NCI-H1436 treated with DMSO at 0.1 percent for 48 hours (cell line): ENCODE measurements at places on chromosomes 5 and 9.
A peak's percentile ranks its signal among the peaks of the same experiment; 100 is the strongest.

- DNase-seq: no peak
These were observed 2.5 kb downstream of the ARHGAP26 start for GRCh38 chr5:142772446-142773293.

DNA sequence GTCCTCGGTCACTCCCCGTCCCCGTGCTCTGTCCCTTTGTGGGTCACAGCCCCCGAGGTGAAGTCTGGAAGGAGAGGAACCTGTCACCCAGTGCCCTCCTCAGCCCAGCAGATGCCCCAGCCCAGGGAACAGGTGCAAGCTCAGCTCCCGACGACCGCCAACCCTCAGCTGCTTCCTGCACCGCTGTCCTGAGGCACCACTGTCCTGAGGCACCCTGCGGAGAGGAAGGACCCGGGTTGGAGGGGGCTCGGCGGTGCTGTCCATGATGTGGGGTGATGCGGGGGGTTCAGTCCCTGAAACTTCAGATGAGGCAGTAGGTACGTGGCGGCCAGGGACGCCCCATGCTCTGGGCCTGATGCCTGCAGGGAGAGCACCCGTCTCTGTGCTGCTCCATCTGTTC, 81.4 kb downstream of the COL5A1 start:
- DNase-seq: no peak

DNA sequence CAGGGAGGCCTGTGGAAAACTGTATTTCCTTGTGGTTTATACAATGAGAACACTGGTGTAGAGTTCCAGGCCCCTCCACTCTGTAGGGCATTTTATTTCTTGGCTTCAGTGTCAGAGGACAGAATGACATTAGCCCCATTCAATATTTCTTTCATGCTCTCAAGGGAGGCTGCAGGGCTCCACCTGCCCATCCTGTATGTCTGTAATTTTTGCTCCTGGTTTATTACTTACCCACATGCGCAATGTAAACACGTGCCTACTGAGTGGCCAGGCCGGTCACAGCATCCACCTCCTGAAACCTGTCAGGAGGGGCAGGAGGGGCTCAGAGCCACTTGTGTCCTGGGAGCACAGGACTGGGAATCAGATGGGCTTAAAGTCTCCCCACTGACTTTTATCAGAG, 82.4 kb downstream of the GADD45G start:
- no peak for DNase-seq

DNA sequence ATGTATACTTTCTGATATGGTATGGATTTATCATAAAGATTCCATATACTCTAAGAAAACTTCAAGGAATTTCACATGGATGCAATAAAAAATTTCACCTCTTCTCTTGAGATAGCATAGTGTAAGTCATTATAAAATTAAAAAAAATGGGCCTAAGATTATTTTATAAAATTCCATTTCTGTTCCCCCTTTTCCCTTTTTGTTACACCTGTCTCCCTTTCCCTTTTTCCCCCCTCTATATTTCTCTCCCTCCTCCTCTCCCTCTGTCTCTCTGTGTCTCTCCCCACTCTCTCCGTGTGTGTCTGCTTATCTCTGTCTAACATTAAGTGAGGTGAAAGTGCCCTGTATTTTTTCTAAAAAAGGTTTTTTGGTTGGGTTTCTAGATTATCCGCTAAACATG, 180.2 kb downstream of the NIPBL start:
- DNase-seq: no peak

- peak; percentile 44 for DNase-seq
These were observed 143.6 kb downstream of the LHFPL2 start for GRCh38 chr5:78504704-78505677.

- no peak for DNase-seq
These were observed 36.3 kb upstream of the AKNA start for GRCh38 chr9:114424126-114424525.

GRCh38 chr9:29241320-29241719, 1668.0 kb upstream of the C9orf72 start:
- DNase-seq: no peak

DNA sequence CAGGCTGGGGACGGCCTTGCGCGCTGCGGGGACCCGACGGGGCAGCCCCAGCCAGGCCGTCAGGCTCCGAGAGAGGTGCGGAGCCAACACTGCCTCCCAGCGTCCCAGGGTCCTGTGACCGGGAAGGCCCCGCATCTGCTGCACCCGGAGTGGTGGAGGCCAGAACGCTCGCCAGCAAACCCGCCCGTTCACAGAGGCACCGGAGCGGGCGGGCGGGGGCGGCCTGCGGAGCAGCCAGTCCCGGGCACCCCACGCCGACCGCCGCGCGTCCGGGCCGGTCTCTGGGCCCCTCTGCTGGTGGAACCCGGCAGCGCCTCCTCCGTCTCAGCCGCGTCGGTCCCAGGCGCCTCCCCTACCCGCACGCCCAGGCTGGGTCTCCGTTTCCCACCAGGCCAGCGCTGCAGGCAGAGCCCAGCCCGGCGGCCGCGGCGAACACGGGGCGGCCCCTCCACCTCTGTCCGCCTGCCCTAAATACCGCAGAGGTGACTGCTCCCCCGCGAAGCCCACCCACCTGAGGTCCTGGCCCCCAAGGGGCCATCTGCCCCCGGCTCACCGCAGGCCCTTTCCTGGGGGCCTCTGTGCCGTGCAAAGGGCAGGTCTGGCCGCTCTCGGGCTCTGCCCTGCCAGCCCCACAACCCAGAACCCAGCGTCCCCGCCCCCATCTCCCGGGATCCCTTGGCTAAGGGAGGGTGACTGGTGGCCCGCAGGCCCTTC, 15.9 kb downstream of the EXD3 start:
- DNase-seq: no peak

DNA sequence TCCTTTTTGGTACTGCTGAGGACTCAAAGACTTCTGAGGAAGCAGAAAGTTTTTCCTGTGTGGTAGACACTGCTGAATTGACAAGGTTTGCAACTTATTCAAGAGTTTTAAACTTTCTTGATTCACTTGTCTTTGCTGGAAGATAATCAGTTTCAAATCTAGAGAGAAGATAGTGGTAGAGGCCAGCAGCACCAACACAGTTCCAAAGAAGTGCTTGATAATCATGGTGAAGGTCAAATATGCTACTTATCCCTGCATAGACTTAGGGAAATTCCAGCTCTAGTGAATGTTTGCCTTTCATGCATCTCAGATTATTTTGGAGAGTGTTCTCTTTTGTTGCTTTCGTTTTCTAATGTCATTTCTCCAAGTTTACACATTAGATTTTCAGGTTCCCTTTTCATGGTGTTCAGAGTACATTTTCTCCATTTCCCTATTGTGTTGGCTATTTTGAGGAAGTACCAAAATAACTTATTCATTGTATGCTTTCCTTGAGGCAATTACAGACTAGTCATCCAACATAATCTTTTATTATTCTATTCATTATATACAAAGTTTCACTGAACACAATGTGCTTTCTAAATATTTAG, 550 bp downstream of the IFNE start:
- no peak for DNase-seq

- DNase-seq: no peak
These were observed 20.9 kb upstream of the OR5C1 start for GRCh38 chr9:122767817-122768216.

GRCh38 chr5:34692786-34693185, 36.7 kb downstream of the RAI14 start:
- DNase-seq: no peak

GRCh38 chr5:50717651-50718050, 51.2 kb downstream of the PARP8 start:
- DNase-seq: no peak

DNA sequence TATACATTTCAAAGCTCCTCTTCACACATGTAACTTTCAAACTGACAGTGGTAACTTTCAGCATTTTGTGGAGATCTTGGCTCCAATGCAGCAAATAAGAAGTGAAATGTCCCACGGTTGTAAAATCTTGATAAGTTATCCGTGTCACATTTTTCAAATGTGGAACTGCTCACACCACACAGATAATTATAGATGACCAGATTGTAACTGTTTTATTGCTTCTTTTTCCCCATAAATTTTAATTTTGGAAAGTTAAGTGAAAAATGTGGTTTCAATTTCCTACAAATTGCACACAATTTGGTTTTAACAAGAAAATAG, 347.1 kb downstream of the EBF1 start:
- no peak for DNase-seq

GRCh38 chr5:169706758-169707450, 69.8 kb downstream of the DOCK2 start:
- no peak for DNase-seq

DNA sequence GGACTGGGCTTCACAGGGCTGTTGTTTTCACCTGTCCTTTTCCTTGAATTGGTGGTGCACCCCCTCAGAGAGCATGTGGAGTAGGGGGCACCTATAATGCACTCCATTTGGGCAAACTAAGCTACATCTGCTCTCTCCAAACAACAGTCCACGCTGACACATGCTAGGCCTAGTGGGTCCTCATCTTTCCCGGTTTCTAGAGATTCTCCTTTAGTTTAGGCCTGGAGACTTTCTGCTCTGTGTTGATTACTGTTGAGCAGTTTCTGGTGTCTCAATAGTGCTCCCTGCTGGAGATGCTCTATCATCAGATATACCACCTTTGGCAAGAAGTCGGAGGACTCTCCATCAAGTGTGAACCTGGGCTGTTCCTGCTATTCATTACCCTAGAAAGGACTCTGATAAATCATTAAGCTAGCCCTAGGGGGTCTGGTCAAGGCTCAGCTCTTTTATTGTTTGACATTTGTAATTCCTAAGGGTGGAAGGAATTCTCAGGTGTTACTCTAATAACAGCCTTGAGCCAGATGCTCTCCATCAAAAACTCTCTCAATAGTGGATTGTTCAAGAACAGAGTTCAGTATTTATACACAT, 64.0 kb upstream of the FYB1 start:
- no peak for DNase-seq

DNA sequence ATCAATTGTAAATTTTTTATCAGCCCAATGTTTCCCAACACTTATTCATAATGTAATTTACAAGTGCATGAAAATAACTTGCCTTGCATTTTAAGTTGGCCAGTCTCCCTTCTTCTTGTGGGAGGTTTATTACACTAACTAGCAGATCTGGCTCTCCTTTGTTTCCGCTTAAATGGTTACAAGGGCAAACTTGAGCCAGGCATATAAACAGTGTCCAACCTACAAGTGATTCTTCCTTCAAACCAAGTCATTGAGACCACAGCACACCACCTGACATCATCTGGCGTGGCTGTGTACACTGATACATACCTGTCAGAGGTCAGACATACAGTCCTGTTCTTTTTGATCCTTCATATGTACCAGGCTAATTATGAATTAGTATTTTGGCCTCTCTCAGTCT, 80.1 kb downstream of the ALDH1A1 start:
- DNase-seq: no peak

DNA sequence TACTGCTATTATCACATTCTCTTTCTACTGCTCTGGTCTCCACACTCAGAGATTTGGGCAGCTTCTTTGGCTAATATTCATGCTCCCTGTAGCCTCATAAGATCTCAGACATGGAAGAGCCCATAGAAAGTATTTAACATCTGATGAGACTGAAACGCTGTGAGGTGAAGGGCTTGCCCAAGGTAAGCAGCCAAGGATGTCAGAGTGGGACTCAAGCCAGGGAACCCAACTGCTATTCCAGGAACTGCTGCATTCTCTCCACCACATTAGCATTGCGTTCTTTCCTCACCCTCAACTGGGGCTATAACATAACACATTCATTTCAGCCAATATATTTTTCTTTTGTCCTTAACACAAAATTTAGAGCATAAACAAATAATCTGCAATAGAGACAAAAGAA, 3.8 kb downstream of the ADRB2 start:
- DNase-seq: no peak

GRCh38 chr9:95778957-95779356, 96.5 kb upstream of the ERCC6L2 start:
- no peak for DNase-seq

DNA sequence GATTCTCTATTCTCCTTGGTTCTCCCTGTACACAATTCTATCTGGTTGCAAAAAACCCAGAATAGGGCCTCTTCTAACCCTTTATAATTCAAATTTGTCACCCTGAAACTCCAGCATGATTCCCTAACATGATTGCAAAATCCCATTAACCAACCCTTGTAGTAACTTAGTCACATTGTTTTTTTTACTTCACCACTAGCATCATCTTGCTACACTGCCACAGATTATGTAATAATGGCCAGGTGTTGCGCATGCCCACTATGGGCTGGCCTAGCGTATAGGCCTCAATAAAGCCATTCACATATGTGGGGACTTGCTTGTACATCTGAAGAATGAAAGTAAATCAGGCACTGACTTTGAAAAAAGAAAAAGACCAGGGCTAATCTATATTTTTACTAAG, 25.7 kb downstream of the FAM170A start:
- DNase-seq: no peak

- no peak for DNase-seq
These were observed 207.0 kb downstream of the AOPEP start for GRCh38 chr9:94933511-94933828.

GRCh38 chr5:101806410-101806809, 489.7 kb downstream of the SLCO4C1 start:
- DNase-seq: no peak

GRCh38 chr9:133951265-133951664, 40.9 kb downstream of the VAV2 start:
- DNase-seq: no peak

DNA sequence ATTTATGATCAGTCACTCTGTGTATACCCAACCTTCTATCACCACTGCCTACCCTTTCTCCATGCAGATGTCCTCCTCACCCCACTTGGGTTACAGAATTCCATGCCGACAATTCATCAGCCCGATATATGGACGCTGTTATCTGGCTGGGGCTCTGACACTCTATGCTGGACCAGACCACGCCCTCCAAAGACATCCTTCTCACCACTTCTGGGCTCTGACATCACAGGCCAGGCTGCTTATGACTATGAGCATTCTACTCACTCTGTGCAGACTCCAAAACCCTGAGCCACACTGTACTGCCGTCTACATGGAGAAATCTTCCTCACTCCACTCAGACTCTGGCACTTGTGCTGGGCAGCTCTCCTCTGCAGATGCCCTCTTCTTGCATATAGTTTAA, 7.6 kb upstream of the AK3 start:
- no peak for DNase-seq

DNA sequence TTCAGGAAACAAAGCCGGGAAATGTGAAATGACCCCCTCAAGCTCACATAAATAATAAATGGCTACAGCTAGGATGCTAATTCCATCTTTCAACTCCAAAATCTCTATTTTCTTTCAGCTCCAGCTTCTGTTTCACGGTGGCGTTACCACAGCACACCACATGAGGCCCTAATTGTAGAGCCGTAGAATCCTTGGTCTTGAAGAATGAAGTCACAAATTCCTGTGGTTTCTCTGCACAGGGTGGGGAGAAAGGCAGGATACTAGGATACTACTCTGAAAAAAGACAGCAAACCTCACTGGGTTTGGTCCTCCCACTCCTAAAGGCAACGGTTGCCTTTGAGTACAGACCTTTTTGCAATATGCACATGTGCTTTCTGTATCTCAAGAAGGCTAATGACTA, 13.9 kb upstream of the RARS1 start:
- DNase-seq: no peak
